HuH-7.5 (cell line): ENCODE measurements at places on chromosomes 2 and 18.

GRCh38 chr2:120396013-120396860, 50.3 kb downstream of the INHBB start:
- DNase-seq, result no peak

GRCh38 chr2:179273461-179273962, 8.9 kb upstream of the SESTD1 start:
- DNase-seq, result no peak

GRCh38 chr2:12652723-12653122, 64.0 kb upstream of the TRIB2 start:
- no peak for DNase-seq

DNA sequence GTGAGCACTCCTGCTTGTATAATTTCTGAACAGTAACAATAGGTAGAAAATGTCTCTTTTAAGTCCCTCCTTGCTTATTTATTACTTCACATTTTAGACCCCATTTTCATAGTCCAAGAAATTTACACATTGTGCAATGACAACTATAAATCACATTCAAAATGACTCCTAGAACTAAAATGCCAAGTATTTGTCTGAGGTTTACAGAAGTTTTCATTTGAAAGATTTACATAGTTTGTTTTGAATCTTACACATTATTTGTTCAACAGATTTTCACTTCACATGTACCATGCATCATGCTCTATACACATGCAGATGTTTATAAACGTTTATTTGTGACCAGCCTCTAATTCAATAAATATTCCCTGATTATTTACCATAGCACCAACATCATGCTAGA, 15.7 kb upstream of the TRIB2 start:
- DNase-seq, result no peak

GRCh38 chr2:235669983-235670962, 176.4 kb downstream of the AGAP1 start:
- DNase-seq, result peak; percentile 77

GRCh38 chr2:42787424-42787787, 5.0 kb downstream of the HAAO start:
- DNase-seq, result no peak

DNA sequence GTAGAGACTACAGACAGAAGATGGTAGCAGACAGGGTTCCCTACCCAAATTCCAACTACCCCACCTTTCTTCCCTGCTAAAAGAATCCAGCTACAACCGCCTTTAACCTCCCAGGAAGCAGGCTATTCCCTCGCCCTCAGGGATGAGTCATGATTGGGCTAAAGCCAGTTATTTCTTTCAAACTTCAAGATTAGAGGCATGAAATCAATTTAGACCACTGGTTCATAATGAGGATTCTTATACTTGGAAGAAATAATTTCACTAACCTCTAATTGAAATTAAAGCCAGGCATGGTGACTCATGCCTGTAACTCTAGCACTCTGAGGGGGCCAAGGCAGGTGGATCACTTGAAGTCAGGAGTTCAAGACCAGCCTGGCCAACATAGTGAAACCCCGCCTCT, 20.0 kb downstream of the TRIP12 start:
- DNase-seq, result no peak

- no peak for DNase-seq
Measured at GRCh38 chr18:28846958-28847357, 670.0 kb upstream of the CDH2 start.

DNA sequence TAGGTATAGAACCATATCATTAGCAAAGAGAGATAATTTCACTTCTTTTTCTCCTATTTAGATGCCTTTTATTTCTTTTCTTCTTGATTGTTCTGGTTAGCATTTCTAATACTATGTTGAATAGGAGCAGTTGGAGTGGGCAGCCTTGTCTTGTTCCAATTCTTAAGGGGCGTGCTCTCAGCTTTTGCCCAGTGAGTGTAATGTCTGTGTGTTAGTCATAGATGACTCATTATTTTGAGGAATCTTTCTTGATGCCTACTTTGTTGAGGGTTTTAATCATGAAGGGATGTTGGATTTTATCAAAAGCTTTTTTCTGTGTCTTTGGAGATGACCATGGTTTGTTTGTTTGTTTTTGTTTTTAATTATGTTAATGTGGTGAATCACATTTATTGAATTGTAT, 1453.1 kb upstream of the SLC39A10 start:
- DNase-seq, result no peak

- no peak for DNase-seq
Measured at GRCh38 chr2:37472959-37473358, 128.5 kb downstream of the QPCT start.

- DNase-seq, result no peak
Measured at GRCh38 chr2:68775272-68775842, 40.7 kb downstream of the ARHGAP25 start.

DNA sequence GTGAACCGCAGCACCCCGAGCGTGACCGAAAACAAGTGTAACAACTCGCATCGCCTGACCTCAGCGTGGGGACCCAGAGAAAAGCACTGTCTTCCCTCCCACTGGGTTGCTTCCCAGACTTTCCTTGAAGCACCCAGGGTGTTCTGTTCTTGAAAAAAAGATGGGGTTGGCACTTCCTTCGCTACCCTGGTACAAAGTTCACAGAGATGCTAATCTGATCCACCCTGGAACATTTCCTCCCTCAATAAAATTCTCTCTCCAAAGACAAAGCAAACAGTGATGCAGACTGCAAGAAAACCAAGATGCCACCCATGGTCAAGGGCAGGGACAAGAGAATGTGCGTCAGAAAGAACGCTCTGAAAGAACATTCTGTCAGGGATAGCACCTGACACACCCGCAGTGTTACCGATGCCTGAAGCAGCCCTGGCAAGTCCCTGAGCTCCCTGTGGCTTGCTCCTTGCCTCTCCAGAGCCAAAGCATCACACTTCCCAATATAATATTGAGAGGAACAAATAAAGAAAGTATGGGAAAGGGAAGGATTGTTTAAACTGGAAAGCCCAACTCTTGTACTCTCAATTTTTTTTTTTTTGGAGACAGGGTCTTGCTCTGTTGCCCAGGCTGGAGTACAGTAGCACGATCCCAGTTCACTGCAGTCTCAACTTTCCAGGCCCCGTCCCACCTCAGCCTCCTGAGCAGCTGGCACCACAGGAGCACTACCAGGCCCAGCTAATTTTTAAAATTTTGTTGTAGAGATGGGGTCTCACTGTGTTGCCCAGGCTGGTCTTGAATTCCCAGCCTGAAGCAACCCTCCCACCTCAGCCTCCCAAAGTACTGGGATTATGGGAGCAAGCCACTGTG, 70.7 kb downstream of the TBC1D8 start:
- DNase-seq, result no peak

DNA sequence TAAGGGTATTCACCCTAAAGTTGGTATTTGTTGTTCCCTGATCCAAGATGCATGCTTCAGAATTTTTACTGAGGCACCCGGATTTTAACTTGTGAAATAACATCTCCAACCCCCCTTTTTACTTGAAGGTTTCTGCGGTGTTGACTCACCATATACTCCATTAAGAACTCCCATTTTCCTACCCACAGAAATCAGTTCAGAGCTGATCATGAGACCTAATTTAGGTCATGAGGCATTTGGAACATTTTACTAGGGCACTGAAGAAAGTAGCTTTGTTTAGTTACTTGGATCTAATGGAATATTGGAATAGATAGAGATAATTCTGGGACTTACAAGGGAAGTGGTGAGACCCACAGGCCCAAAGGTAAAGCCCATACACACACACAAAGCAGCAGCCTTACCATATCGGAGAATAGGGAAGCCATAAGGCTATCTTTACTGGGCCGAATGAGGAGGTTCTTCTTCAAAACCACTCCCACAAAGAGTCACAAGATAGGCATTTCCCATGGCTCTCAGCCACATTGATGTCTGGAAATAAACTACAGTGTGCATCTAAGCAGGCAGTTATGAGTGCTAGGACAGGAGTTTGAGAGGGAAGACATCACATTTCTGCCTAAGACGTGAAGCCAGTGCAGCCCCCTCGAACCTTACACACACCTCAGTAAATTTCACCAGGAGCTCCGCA, 681.0 kb upstream of the LRRTM4 start:
- DNase-seq, result no peak

GRCh38 chr2:198214114-198214596, 409.8 kb downstream of the PLCL1 start:
- DNase-seq, result no peak

GRCh38 chr2:166764216-166764615, 124.1 kb upstream of the XIRP2 start:
- no peak for DNase-seq

DNA sequence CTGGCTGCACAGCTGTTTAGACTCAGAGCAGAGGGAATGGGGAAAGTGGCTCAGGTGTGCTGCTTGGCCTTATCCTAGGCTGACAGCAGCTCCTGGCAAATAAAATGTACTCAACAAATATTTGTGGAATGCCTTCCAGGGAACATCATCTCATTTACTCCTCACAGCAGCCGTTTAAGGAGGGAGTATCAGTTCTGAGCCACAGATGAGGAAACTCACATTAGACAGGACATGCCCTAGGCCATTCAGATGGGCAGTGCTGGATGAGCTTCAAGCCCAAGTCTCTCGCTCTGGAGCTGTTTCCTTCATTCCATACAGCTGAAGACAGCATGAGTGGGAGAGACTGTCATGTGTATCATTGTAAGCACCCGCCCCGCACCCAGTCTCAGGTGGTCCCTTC, 129.6 kb upstream of the CNGA3 start:
- DNase-seq, result no peak

GRCh38 chr2:240224676-240225075, 84.2 kb upstream of the OTOS start:
- DNase-seq, result no peak

- DNase-seq, result no peak
Measured at GRCh38 chr18:73950116-73950700, 197.4 kb downstream of the FBXO15 start.

DNA sequence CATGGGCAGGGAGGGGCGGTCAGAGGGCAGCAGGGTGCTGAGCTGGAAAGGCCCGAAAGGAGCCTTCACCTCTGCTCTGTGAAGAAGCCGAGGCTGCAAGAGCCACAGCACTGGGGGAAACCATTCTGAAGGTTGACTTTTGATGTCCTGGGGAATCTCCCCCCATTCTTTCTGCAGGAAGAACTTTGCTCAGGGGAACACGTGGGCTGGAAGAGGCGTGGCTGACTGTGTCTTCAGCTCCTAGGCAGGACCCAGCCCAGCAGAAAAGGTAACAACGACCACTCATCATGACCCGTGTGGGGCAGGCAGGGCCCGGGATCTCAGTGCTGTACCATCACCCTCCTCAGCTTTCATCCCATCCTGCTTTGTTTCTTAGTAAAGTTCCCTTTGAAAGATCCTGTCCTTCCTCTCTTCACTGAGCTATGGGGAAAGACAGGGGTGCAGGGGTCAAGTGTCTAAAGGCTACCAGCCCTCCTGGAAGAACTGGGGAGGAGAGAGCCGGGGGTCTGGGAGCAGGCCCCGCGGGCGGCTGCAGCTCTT, 312.7 kb downstream of the CELF4 start:
- no peak for DNase-seq

DNA sequence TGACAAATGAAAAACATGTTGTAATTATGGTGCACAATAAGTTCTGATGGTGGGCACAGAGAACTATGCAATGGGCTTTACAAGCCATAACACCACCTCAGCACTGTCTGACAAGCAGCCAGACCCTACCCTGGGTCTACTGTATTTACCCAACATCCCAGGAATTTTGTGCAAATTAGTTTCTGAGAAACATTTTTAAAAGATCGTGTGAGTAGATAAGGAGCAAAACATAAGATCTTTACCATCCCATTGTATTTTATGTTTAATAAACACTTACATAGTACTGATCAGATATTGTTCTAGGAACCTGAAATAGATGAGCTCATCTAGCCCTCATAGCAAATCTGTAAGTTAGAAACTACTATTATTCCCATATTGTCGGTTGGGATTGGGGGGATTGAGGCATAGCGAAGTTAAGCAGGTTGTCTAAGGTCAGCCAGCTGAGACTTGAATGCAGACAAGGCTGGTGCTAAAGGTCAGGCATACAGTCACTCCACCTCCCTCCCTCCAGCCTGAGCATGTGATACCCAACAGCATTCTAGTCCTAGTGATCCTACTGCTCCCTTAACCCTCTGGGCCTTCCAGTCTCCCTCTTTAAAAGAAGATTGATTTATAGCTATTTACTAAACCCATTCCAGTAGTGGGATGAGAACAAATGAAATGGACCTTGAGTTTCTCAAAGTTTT, 67.4 kb upstream of the STAM2 start:
- DNase-seq, result peak; percentile 49

DNA sequence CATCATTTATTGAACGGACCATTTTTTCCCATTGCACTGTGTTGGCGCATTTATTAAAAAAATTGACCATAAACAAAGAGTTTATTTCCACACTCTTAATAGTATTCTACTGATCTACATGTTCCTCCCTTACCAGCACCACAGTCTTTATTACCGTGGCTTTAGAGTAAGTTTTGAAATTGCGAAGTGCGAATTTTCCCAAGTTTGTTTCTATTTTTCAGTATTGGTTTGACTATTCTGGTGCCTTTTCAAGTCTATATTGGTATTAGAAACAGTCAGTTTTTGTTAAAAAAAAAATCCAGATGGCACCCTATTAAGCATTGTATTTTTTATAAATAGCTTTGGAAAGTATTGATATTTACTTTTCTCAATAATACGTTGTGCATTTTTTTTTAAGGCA, 795.1 kb upstream of the HS6ST1 start:
- DNase-seq, result no peak

- no peak for DNase-seq
Measured at GRCh38 chr2:241224018-241224850, 35.8 kb downstream of the ANO7 start.

DNA sequence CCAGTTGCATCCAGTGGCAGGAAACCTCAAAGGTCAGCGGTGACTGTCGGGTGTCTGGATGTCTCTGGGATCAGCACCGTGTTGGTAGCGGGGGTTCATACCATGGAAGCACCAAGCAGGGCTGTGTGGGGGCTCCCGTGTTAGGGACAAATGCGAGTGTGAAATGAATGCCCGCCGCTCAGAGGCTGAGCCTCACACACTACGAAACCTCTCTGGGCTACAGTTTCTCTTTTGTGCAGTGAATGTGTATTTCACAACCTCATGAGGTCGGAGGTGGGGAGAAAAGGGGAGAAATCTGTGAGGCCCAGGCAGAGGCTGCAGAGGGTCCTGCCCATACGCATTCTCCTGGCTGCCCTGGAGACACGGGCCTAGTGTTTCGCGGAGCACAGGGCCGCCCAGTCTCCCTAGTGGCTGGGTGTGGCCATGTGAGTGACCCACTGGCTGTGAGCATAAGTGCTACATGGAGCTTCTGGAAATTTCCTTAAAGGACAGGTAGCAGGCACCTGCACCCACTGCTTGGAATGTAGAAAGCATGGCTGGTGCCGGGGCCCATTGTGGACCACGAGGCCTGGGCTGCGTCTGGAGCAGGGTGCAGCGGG, 138.0 kb upstream of the GLI2 start:
- DNase-seq, result no peak
